Activated T-cell treated with anti-CD3 and anti-CD28 coated beads, Interleukin-2, amount 50 U/mL, for 4 hours (primary cell): ENCODE measurements at places on chromosomes 11 and 22. TPM values are rescaled to one million over a fixed set of nuclear protein-coding genes. Genes with fewer than 3 reads are reported as not detected.

Gene BMAL1
- total RNA-seq: 8.8 TPM

Gene PPFIBP2
- total RNA-seq: 3.5 TPM

Gene OR52I2
- total RNA-seq: not detected

Gene NXPE4
- total RNA-seq: not detected

Gene MUC6
- not detected for total RNA-seq

Gene TSSK2
- total RNA-seq: not detected

Gene OR52H1
- total RNA-seq: not detected

Gene INS
- not detected for total RNA-seq

Gene CDCA5
- 35.1 TPM for total RNA-seq

Gene SPA17
- total RNA-seq: 0.58 TPM

Gene CSF2RB
- 1.3 TPM for total RNA-seq

Gene DDT
- total RNA-seq: 107 TPM

Gene TESMIN
- total RNA-seq: 0.55 TPM

Gene GGTLC3
- total RNA-seq: not detected

Gene ANKK1
- total RNA-seq: 0.16 TPM

Gene UBQLN3
- not detected for total RNA-seq

Gene OMP
- total RNA-seq: not detected

Gene CD3D
- total RNA-seq: 427 TPM

Gene DEPDC7
- total RNA-seq: 2.7 TPM

Gene TEX12
- not detected for total RNA-seq

Gene OR5B21
- total RNA-seq: not detected

Gene OR56A5
- not detected for total RNA-seq

Gene C22orf15
- total RNA-seq: 0.11 TPM

Gene IL18
- total RNA-seq: not detected

Gene RASD2
- 0.14 TPM for total RNA-seq

Gene GAB2
- total RNA-seq: 3.2 TPM

Gene ZNF280B
- total RNA-seq: 2.6 TPM

Gene DDIAS
- total RNA-seq: 15.2 TPM

Gene ARRB1
- total RNA-seq: 18.8 TPM
